ENCODE measurements at places on chromosomes 11 and 22.

DNA sequence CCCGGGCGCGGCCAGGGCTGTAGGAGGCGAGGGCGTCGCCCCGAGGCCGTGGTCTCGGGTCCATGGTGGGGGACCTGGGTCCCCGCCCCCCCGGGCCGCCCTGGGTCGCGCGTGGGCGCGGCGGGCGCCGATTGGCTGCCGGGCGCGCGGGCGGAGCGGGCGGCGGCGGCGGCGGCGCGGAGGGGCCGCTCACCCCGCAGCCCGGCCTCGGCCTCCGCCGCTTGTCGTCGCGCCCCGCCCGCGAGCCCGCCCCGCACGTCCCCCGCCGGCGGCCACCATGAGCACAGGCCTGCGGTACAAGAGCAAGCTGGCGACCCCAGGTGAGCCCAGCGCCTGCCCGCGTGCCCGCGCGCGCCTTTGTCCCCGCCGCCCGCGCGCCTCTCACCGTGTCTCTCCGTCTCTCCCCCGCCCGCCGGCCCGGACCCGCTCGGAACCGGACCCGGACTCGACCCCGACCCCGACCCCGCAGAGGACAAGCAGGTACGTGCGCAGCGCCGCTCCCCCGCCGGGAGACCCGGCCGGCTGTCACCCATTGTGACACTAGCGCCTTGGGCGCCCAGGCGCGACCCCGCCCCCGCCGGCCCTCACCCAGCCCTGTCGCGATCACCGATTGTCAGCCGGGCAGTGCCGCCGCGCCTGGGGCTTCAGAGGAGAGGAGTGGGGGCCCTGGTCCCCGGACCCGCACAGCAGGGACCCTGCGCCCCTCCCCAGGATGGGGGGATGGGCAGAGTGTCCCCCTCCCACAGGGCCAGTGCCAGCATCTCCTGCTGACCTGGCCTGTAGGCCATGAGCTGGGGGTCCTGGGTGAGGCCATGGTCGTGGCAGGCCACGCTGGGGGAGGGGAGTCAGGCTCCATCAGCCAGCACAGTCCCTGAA is at the start of gene SEPTIN5:
Gene SEPTIN5 (plus strand): TSS at position 192 of the 876 bp plus-strand sequence. CDS start 86 bp downstream, at position 278.
- peak; percentile 21 for DNase-seq

- no peak for DNase-seq
Observed at GRCh38 chr11:31875866-31876560, 64.9 kb upstream of the PAX6 start.

DNA sequence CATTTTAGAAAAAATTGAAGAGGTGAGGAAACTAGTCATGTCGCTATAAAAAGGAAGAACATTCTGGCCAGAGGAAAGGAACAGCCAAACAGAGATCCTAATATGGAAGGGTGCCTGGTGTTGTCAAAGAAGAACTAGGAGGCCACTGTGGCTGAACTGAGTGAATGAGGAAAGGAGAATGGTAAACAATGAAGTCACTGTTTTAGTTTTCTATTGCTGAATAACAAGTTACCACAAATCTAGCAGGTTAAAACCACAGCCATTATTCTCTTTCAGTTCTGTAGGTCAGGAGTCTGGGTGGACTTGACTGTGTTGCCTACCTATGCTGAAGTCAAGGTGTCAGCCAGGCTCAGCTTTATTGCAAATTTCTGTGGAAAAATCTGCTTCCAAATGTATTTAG is 549.3 kb upstream of the CCDC90B start:
- no peak for DNase-seq

DNA sequence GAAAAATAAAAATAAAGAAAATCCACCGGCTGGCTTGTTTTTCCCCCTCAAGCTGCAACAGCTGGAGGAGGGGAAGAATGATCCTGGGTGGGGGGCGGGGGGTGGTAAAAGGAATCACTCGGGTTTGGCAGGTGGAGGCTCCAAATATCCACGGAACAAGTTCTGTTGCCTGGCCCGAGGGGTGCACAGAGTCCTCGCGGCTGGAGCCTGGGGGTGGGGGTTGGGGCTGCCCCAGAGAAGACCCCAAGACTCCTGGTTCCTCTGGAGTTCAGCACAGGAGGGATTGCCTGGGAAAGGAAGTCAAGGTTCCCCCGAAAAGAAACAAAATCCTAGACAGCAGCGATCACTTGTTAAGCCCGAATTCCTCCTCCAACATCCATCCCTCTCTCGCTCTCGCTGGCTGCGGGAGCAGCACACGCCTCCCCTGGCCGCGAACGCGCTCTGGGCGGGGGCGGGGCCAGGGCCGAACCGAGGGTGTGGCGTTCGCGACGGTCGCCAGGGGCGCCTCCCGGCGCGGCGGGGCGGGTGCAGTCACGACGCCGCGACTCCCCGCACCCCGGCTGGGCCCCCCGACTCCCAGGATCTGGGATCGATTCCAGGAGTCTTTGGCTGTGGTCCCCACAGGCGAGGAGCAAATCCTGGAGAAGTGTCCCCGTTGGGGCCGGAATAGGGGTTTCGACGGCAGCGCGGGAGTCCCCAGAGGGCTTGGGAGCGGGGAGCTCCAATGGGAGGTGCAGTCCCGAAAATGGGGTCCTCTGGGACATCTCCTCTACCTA is at the start of gene KCNA4:
Gene KCNA4 (minus strand): TSS at position 443 of the 776 bp plus-strand sequence. CDS start 4,352 bp downstream, outside the sequence.
- peak; percentile 8 for DNase-seq

DNA sequence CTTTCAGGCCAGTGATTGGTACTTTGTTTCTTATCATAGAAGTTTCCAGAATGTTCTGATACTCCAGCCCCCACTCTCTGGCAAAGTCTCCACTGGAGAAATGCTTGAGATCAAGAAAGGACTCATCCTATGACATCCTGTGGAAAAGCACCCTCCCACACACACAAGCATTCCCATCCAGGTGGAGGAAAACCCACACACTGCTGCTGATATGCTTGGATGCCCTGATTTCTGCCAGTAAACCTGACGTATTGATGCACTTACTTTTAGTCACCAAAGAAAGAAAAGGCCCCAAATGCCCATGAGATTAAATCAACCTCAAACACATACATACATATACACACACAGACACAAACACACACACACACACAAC is 9.2 kb upstream of the SLC5A12 start:
- no peak for DNase-seq

GRCh38 chr11:76802621-76803020 is 19.5 kb downstream of the TSKU start:
- no peak for DNase-seq

- DNase-seq = no peak
Observed at GRCh38 chr11:2549080-2549479, 104.3 kb downstream of the KCNQ1 start.

DNA sequence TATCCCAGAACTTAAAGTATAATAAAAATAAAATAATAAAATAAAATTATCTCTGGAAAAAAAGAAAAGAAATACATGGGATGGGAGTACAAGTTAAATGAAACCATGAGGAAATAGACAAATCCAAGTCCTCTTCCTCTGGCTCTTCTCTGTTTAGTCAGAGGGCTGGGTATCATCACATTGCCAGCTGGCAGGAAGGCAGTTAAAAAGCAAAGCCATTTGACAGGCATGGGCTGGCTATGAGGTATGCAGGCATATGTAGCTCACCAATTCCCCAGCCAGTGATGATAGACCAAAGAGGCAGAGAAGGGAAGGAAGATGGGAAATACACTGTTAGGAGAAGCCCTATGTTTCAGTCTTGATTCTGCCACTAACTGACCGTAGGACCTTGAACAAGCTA is 6.5 kb downstream of the LYVE1 start:
- DNase-seq = no peak

- DNase-seq = no peak
Observed at GRCh38 chr11:120771551-120772060, 252.3 kb upstream of the TBCEL start.

GRCh38 chr22:44406341-44407170 is 91.5 kb downstream of the RTL6 start:
- no peak for DNase-seq

DNA sequence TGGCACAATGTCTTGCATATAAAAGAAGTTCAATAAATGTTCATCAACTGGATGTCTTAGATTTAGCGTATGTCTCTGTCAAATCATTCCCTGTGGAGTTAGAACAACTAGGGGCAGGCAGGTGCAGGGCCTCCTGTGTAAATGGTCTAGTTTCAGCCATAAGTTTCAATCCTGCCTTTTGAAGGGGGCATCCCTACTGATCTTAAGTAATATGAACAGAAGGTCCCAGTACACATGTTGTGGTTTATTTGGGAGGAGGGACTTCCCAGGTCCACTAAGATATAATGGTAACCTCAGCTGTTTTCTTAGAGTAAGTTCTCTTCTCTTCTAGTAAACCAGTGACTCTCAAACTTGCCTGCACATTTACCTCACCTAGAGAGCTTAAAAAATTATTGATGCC is 19.8 kb downstream of the TTC12 start:
- DNase-seq = no peak

DNA sequence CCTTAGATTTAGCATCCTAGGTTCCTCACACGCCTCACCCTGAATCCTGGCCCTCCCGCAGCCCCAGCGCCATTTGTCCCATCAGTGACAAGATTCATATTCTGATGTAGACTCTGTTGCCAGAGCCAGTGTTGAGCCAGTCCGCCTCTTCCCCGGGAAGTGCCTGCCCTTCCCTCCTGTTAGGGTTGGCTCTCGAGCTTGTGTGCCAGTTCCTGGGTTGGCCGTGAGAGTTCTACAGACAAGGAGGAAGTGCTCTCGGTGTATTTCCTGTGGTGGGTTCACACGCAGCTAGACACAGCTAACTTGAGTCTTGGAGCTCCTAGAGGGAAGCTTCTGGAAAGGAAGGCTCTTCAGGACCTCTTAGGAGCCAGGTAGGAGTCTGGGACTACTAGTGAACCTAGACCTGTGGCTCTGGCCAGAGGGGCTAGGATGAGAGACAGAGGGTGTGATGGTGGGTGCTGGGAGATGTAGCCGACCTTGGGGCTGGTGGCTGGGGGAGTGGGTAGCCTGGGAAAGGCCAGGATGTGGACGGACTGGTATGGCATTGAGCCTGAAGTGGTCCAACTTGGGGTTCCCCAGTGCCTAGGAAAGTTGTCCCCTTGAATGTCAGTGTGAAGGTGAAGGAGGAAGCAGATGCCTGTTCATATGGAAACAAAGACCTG is at the start of gene IL18BP:
Gene IL18BP (plus strand): TSS at position 261 of the 662 bp plus-strand sequence. CDS start 1,076 bp downstream, outside the sequence.
- DNase-seq = peak; percentile 87

DNA sequence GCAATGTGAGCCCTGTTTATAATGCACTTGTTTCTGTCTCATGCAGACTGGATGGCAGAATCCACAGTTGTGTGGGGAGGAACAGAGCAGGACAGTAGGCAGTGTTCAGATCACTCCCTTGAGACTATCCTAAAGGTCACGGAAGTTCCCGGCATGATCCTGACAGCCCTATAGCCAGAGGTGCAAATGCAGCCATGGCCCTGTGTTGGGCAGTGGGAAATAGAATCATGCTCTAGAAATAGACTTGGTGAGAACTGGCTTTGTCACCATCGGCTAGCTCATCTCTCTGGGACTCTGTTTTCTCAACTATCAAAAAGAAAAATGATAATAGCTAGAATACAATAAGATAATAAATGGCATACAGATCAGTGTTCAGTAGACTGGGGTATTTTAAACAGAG is 123.2 kb downstream of the FEZ1 start:
- no peak for DNase-seq

DNA sequence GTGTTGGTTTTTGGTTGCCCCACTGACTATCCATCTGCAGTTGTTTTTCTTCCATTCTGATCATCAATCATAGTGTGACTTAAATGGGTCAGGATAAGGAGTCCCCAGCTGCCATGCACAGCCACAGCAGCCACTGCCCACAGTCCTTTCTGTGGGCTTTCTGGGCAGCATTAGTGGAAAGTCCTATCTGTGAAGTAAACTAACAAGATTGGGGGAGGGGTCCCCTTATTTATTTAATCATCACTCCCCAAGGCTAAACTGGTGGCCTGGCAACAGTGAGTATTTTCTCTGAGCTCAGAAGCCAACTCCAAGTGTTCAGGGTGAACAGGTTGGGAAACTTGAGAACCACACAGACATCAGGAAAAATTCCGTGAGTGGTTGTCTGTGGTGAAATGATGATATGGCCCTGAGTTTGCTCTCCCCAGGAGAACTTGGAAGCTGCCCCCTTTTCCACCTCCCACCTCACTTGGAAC is 145.0 kb downstream of the CCDC34 start:
- DNase-seq = no peak

- peak; percentile 88 for DNase-seq
Observed at GRCh38 chr11:64894070-64894811, 15.8 kb upstream of the EHD1 start.

DNA sequence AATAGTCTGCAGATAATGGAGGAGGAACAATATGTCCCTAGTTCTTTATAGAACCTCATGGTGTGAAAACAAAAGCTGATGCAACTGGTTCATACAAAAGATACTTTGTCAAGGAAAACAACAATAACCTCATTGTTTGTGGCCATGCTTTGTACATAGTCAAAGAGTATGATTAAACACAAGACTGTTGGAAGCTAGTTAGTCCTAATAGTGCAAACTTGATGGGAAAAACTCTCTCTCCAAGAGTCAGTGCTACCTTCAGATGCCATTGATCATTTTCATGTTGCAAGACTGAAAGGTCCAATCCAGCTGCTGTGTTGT is 20.1 kb upstream of the PLAAT2 start:
- no peak for DNase-seq

DNA sequence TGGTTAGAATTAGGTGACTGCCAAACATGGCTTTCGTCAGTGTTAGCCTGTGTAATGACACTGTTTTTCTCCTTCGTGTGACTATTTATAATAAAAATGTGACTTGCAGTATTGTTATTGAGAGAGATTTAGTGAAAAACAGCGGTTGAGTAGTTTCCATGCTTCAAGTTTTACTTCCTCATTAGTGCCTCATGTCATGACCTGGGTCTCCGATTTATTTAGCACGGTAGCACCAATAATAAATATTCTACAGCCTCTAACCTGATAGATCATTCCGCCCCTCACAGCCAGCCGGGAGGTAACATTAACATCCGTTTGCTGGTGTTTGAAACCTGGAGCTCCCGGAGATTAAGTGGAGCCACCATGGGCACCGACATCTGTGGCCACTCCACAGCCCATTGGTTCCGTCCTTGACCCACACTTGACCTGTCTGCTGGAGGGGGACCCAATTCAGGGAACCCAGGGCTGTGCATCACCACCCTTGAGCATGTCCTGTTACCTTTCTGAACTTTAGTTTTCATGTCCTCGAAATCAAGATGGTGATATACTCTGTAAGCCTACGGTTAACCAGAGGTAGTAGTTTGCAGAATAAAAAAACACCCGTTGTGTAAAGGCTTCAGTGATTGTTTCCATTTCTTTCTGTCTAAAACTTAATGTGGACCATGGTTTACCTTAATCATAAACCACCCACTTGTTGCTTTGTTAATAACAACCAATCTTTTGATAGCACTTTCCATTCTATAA is 104.1 kb downstream of the ATXN10 start:
- no peak for DNase-seq

DNA sequence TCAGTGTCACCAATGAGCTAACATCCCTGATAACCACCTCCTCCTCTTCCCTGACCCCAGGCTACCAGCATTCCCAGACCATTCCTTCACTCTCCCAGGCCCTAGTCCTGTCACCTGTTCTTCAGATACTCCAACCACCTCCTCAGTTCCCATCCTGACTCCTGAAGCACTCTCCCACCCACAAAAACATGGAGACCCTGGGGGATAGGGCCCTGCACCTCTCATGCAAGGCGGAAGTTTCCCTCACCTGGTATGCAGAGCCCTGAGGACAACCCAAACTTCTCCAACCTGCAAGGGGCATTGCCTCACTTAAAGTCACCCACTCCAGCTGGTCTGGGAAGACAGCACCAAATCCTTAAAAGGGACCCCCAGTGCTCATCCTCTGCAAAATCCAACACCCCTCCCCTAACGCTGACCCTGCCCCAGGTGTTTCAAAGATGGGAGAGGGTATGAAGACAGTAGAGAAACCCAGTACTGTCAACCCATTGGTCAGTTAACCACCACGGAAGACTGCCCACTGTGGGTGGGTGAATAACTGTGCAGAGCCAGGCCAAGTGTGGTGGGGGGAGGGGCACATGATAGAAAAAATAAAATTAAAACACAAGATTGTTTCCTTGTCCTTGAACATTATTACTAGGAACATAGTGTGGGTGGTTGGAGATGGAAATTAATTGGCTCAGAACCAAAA is 1.4 kb downstream of the TNKS1BP1 start:
- DNase-seq = no peak

All from suppressor macrophage treated with lipopolysaccharide for 1 hour (primary cell).